ENCODE measurements at places on chromosomes 6 and 20.

GRCh38 chr20:50272030-50272723 lies 81.5 kb downstream of the CEBPB start:
- DNase-seq, result no peak

- no peak for DNase-seq
Measured at GRCh38 chr6:157563611-157564284, 182.8 kb downstream of the ZDHHC14 start.

DNA sequence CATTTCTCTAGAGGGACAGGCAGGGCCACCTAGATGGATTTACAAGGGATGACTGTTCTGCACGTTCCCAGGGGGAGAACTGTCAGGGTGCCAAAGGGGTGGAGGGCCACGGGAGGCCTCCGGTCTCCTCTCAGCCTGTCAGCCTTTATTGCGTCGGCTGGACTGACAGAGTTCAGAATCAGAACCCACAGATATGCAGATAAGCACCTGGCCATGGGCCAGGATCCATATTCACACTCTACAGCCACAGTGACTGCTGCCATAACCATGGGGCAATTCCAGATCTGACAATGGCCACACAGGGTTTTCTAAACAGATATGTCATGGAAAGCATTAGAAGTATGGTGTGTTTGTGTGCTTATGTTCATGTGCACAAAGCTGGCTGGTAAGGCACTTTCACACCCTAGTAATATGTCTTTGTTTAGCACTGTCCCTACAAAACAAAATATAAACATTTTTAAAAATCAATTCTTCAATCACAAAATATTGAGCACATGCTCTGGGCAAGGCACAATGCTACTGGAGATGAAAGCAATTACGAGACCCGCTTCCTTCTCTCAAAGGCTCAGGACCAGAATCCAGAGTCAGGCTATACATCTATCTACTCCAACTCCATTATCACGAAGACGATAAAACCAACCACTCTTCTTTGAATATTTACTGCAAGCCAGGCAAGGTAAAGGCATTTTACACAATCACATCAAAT lies 29.1 kb downstream of the TRAM2 start:
- no peak for DNase-seq

DNA sequence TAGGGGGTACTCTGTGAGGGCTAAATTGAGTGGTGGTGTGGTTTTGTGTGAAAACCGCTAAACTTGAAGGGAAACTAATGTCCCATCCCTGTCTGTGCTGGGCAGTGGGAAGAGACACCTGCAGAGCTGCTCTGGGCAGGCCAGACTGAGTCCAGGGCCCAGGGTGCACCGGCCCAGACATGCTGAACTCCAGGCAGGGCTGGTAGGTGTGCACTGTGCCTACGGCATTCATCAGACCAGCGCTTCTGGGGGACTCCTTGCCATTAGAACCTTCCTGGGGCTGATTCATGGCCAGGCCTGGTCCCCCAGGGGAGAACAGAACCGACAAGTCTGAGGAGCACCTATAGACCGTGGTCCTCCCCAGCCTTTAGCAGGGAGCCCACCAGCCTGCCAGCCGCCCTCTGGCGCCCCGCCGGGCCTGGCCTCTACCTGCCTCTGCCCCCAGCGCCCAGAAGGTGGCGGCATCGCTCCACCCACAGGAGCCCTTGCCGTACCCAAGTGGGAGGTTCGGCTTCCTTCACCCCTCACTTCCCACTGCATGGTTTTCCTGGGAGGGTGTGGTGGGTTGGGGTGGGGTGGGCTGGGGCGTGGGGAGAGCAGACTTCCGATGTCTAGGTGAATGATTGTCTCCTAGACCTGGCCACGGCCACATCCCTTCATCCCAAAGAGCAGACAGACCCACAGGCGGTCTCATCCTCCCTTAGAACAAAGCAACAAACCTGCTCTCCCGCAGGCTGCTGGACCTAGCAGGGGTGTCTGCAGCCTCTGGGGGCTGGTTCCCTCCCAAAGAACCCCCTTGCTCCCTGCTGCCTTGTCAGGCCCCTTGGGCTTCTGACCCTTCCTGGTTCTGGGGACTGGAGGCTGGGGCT lies 15.5 kb downstream of the CCDC167 start:
- DNase-seq, result peak; percentile 72

- no peak for DNase-seq
Measured at GRCh38 chr6:45617441-45617840, 239.7 kb upstream of the SUPT3H start.

DNA sequence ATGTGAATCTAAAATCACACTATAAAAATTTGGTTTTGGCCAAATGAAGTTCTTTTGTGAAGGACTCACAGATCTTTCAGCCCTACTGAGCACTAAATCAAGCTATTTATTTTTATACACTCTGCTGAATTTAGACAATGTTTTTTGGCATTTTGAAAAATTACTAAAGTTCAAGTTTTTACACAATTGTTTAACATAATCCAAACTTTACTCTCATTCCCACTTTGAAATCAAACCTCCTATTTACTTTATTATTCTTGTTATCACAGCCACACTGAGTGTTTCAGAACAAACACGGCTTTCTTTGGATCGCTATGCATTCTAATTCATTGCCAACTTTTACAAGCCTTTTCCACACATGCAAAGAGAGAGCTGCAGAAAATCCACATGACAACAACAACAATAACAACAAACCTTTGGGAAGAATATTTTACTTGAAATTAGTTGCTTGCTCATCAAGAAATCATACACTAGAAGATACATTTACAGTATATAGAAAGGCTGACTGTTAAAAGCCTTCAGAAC lies 49.1 kb upstream of the TMEM30A start:
- no peak for DNase-seq

DNA sequence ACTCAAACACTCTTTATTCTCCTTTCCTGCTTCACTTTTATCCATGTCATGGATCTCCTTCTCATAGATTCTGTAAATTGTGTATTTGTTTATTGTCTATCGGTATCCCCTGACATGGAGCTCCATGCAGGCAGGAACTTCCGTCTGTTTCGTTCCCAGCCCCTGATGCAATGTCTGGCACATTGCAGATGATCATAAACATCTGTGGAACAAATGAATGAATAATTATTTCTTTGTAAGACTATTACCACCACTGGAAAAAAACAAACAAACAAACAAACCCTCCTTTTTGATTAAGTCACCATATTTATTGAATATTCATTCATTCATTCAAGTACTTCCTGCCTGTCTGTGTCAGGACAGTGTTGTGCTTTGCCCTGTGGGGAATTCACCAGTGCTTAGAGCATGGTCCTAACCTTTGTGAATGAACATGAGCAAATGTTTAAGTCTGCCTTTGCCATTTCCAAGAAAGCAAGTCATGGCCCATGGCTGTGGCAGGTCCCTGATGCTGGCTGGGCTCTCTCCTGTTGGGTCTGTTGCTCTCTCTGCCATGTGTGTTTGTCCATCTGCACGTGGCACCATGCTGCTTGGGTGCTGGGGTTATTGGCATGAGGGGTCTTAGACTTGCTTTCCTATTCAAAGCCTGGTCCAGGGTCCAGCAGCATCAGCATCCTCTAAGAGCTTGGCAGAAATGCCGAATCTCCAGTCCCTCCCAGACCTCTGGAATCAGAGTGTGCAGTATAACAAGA lies 47.5 kb upstream of the NAA20 start:
- DNase-seq, result no peak

GRCh38 chr20:49483018-49483695 lies 689 bp upstream of the KCNB1 start:
- no peak for DNase-seq

DNA sequence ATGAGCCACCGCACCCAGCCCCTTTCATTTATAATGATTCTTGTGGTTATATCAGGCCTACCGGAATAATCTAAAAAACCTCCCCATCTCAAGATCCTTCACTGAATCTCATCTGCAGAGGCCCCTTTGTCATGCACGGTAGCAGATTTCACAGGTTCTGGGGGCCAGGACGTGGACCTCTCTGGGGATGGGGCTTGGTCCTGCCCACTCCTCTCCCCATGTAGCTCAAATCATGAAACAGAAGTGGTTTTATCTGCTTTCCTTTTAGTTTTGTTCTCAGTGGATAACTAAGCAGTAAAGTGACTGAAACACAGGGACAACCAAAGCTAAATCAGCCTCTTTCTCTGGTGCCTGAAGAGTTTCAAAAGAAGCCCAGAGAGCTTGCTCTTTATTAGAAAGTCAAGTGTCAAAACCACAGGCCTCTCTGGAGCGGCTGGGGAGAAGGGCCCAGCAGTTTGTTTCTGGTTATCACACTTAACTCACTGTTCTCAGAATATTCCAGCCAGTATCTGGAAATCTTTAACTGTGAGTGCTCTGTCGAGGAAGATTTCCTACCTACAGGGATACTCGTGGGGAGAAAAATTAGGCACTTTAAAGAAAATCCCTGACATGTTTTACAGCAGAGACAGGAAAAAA lies 60.6 kb upstream of the FAM184A start:
- DNase-seq, result no peak

DNA sequence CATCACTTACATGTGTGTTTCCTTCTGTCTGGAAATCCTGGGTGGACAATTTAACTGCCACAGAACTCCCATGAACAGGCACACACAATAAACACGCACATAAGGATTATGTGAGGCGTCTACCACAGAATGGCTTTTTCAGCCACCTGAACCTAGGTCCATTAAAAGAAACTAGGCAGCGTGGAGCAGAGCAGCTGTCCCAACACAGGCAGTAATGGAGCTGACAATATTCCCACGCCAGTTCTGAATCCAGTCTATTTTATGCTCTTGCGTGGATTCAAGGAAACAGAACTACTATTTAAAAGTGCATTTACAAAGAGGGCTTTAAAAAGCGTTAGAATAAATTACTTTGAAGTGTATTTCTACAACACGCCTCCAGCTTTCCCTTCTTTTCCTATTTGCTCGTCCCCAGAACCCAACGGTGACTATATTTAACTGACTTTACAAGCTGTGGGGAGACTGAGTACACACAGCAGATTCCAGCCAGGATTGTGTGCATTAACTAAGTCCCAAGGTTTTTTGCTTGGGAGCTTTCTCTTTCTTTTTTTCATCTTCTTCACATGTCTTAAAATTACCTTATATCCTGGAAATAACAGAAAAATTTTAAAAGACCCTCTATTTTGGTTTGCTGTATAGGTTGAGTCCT lies 95.9 kb downstream of the GMDS start:
- DNase-seq, result no peak

- no peak for DNase-seq
Measured at GRCh38 chr20:49398401-49399144, 83.9 kb downstream of the KCNB1 start.

- no peak for DNase-seq
Measured at GRCh38 chr6:168498161-168498843, 57.3 kb downstream of the SMOC2 start.

DNA sequence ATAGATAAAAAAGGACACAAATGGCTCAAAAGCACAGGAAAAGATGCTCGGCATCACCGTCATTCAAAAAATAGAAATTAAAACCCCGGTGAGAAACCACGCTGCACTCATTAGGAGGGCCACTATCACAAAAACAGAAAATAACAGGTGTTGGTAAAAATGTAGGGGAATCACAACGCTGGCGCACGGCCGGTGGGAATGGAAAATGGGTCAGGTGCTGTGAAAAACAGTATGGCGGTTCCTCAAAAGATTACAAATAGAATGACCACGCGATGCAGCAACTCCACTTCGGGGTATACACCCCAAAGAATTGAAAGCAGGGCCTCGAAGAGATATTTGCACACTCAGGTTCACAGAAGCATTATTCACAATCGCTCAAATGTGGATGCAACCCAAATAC lies 28.3 kb downstream of the NPEPL1 start:
- no peak for DNase-seq

GRCh38 chr6:31799781-31800180 lies 4.2 kb upstream of the VARS1 start:
- no peak for DNase-seq

DNA sequence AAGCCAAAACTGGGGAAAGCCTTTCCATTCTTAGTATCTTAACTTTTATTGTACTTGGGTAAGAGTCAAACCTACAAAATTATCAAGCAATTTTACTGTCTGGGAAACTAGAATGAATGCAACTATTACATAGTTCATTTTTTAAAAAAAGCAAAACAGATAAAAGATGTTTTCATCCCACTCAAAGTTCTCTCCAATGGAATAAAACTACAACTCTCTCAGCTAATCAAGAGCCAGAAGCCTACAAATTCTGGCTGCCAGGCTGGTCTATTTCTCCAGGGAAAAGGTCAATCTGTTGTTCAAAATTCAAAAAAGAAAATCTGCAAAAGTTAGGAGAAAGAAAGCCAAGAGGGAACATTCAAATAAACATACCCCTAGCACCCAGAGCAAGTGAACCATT lies 56.2 kb downstream of the COL12A1 start:
- DNase-seq, result no peak

GRCh38 chr6:132084811-132085509 lies 133.8 kb upstream of the CCN2 start:
- DNase-seq, result no peak

DNA sequence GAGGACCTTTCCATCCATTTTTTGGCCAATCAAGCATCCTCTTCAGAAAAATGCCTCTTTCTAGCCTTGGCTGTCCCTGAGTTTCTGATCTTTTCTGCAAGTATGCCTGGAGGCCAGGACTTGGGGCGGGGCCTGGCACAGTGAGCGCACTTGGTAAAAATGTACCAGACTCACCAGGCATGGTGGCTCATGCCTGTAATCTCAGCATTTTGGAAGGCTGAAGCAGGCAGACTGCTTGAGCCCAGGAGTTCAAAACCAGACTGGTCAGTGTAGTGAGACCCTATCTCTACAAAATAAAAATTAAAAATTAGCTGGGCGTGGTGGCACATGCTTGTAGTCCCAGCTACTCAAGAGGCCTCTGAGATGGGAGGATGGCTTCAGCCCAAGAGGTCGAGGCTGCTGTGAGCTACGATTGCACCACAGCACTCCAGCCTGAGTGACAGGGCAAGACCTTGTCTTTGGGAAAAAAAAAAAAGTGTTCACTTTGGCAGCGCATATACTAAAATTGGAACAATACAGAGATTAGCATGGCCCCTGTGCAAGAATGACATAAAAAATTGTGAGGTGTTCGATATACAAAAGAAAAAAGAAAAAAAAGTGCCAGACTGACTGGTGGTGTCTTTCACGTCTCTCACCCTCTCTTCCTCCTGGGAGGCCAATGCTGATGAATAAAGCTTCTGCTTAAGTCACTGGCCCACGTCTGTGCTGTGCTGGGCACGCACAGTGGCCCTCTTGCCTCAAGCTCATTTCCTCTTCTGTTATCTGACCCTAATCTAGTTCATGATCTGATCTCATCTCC lies 18.1 kb upstream of the SLC9A8 start:
- DNase-seq, result no peak

- no peak for DNase-seq
Measured at GRCh38 chr6:47034926-47035325, 7.2 kb downstream of the ADGRF1 start.

DNA sequence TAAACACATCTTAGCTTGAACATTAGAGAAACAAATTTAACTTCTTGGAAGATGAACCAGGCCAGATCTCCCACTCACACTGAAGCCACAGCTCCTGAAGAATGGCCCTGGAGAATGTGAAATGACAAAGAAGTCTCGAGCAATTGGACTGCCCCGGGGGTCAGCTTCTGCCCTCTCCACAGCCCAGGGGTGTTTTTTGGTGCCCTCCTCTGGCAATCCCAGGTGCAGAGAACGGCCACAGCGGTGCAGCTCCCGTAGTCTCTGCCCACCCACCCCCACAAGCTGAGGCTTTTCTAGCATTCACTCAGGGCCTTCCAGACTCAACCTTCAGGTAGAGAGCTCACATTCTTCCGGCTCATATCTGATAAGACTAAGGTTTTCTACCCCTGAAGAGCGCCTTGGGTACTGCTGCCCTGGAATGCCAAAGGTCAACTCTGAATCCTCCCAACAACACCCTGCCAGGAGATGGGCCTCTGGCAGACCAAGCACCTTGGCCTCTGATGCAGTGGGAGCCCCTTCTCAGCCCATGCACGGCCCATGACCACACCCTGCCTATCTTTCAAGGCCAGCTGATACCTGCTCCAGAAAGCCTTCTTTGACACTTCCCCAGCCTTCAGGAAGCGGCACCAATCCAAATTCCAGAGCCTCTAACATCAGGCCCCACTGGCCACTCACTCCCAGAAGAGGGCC lies 208.3 kb downstream of the SYNDIG1 start:
- DNase-seq, result no peak
